Activated naive CD8-positive, alpha-beta T cell treated with anti-CD3 and anti-CD28 coated beads for 36 hours (primary cell): ENCODE measurements at places on chromosomes 5 and 9. TPM values are rescaled to one million over a fixed set of nuclear protein-coding genes. Genes with fewer than 3 reads are reported as not detected.

DNA sequence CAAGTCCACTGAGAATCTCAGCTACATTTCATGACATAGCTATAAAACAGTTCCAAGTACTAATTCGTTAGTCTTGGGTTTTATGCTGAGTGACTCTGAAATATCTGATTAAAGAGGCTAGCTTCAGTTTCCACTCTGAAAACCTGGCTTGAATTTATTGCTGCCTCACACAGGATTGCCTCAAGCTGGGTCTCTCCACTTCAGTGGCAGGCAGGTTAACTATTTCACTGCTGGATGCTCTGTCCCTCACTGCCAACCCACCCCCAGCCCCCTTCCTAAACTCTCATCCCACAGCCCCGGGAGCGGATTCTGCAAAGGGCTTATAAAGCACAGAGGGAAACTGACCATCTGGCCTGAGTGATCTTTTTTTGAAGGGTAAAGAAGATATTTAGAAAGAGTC is 318.3 kb downstream of the MLLT3 start:
- no peak overlapping the region for H3K27ac ChIP-seq
- no peaks in the 10 kb centered on the region for H3K36me3 ChIP-seq
- H3K4me3 ChIP-seq: no peak overlapping the region
- H3K4me1 ChIP-seq: peaks cover 14% of the 10 kb centered on the region
- H3K27me3 ChIP-seq: no peaks in the 10 kb centered on the region

GRCh38 chr5:91611746-91612145 is 228.6 kb upstream of the ARRDC3 start:
- no peak overlapping the region for H3K27ac ChIP-seq
- peaks cover 2% of the 10 kb centered on the region for H3K4me1 ChIP-seq
- no peak overlapping the region for H3K4me3 ChIP-seq
- H3K27me3 ChIP-seq: no peaks in the 10 kb centered on the region
- no peaks in the 10 kb centered on the region for H3K36me3 ChIP-seq

DNA sequence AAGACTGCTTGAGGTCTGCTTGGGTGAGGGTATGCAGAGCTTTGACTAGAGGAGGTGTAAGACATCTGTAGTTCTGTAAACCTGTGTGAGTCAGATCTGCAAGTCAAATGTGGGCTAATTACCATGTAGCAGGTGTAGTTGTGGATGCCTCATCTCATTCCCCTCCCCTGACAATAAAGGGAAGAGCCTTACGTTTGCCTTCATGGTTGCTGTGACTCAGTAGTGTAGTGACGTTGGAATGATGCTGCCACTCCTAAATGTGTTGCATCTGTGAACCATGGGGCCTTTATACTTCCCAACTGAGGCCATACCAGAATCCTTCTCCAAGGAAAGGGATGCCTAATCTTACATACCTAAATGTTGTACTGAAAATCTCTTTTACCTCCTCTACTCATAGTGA is 26.0 kb downstream of the PRDM6 start:
- no peak overlapping the region for H3K4me3 ChIP-seq
- DNase-seq: no peak
- no peaks in the 10 kb centered on the region for H3K4me1 ChIP-seq

Gene FGF1
- not detected for total RNA-seq
